ENCODE measurements at places on chromosomes 16 and 17.

- DNase-seq, result no peak
Measured at GRCh38 chr17:79826204-79826680, 13.0 kb downstream of the CBX4 start.

DNA sequence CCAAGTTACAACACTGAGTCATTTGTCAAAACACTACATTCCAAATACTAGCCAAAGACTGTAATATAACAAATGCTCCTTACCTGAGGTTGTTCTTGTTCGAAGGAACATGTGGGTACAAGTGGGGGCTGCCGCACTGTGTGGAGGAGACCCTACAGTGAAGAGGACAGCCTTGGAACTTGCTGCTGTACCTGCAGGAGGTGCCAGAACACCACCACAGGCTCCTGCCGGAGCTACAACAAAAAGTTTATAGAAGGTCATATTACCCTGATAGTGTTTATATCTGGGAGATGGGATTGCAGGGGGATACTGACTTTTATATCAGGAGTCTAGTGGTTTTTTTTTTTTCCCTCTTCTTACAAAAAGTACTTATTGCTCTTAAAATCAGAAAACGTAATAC is 37.8 kb upstream of the ALDH3A1 start:
- no peak for DNase-seq

GRCh38 chr16:86527366-86527765 is 17.0 kb downstream of the FOXF1 start:
- no peak for DNase-seq

DNA sequence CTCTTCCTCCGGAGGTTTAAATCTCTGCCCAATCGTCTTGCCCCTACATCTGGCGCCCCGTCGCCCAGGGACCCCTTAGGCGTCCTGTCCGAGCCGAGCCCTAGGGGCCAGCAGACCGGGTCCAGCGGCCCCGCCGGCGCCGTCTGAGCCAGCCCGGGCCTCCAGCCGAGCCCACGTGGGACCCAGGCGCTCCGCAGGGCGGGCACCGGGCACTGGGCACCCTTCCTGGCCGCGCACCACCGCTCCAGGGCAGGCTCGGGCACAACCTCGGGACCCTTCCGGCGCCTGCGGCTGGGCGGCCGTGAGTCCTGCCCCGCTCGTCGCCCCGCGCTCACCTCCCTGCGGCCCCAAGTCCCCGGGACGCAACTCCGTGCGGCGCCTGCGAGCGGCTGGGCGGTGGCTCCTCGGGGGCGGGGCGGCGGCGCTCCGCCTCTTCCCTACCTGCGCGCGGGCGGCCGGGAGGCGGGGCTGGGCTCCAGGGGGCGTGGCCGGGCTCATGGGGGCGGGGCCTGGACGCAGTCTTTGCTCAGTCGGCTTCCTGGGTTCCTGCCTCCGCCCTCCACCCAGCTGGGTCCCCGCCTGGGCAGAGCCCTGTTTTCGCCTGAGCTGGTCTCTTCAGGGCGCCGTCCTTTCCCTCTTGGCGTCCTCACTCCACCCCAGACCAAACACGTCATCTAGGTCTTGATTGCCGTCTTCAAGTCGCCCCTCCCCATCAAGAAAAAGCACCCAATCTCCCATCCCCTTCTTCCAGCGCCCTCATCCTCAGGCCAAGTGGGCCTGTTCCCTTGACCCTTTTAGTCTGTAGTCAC is at the start of gene RHBDF2:
TSS of gene RHBDF2 (minus strand) at position 406 of the 809 bp plus-strand sequence. CDS start 19,899 bp downstream, outside the sequence.
- DNase-seq, result peak; percentile 97

DNA sequence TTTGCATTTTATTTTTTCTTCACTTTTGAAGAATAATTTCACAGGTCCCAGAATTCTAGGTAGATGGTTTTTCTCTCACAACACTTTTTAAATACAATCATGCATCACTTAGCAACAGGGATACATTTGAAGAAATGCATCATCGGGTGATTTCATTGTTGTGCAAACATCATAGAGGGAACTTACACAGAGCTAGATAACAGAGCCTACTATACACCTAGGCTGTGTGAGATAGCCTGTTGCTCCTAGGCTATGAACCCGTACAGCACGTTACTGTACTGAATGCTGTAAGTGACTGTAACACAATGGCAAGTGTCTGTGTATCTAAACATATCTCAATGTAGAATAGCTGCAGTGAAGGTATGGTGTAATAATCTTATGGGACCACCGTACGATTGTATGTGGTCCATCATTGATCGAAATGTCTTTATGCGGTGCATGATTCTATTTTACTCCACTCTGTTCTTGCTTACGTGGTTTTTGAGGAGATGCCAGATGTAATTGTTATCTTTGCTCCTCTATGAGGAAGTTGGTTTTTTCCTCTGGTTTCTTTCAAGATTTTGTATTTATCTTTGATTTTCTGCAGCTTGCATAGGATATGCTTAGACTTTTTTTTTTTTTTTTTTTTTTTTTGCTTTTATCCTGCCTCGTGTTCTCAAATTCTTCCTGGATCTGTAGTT is 35.5 kb upstream of the TMEM92 start:
- DNase-seq, result no peak

DNA sequence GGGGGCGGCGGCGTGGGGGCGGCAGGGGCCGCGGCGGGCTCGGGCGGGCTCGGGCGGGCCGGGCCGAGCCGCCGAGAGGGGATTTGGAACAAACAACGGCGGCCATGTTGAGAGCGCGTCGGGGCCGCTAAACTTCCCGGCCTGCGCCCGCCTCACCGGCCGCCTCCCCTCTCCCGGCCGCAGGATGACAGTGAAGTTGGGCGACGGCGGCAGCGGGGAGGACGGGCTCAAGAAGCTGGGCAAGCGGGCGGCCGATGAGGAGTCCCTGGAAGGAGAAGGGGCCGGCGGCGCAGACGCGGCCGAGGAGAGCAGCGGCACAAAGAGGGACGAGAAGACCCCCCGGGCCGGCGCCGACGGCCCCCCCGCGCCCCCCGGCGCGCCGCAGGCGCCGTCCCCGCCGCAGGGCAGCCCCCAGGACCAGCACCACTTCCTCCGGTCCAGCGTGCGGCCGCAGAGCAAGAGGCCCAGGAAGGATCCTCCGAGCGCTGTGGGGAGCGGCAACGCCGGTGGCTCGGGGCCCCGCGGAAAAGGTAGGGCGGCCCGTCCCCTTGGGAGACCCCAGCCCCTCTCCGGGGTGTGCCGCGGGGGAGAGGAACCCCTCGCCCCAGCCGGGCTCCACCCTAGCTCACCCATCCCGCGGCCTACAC is 2.4 kb downstream of the CRAMP1 start:
- no peak for DNase-seq

DNA sequence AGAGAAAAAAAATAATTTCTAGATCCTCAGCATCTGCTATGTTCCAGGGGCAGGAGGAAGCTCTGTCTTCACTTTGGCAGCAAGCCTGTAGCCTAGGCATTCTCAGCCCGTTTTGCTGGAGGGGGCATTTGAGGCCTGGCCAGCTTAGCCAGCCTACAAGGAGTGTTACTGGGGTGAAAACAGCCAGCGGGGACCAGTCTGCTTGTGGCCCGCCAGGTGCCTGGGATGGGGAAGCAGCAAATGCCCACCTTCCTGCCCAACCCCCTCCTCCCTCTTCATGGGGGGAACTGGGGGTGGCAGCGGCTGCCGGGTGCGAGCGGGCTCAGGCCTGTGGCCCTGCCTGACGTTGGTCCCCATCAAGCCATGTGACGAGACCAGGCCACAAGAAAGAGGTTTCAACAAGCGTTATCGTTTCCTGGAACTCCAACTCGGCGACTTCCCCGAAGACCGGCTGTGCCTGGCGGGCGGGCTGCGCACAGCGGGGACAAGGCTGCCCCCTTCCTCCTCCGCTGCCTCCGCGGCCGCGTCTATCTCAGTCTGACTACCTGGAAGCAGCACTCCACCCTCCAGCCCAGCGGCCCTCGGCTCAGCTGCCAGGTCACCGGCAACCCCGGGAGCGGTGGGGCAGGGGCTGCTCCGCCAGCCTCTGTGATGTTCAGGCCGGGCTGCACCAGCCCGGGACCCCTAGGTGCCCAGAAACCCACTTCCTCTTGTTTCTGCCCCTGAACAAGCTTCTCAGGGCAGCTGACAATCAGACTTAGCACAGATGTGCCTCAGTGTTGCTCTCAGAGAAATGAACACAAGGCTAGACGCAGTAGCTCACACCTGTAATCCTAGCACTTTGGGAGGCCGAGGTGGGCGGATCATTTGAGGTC is 22.9 kb downstream of the SOCS1 start:
- peak; percentile 51 for DNase-seq

DNA sequence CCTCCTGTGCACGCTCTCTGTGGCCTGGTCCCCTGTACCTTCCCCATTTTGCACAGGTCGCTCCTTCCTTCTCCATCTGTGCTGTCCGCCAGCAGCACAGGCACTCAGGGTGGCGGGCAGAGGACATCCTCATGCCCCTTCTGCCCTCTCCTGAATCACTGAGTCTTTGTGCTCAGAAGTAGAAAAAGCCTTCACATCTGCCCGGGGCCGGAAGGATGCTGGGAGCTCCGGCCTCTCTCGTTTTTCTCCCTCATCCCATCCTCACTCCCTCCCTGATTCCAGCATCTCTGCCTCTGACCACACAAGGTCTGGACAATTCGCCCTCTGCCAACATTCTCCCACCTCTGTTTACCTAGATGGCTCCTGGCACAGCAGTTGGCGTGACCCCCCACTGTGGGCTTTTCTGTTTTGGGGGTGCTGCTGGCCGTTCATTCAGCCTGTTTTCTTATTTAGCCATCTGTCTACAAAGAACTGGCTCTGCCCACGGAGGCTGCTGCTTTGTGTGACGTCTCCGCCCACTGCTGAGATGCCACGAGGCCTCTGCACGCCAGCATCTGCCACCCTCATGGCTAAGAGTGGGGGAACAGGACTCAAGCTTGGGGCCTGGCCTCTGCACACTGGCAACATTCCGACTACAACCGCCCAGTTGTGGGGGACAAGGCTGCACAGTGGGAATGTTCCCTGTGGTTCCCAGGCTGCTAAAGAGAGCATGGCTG is 36.7 kb downstream of the SEC14L5 start:
- DNase-seq, result no peak

DNA sequence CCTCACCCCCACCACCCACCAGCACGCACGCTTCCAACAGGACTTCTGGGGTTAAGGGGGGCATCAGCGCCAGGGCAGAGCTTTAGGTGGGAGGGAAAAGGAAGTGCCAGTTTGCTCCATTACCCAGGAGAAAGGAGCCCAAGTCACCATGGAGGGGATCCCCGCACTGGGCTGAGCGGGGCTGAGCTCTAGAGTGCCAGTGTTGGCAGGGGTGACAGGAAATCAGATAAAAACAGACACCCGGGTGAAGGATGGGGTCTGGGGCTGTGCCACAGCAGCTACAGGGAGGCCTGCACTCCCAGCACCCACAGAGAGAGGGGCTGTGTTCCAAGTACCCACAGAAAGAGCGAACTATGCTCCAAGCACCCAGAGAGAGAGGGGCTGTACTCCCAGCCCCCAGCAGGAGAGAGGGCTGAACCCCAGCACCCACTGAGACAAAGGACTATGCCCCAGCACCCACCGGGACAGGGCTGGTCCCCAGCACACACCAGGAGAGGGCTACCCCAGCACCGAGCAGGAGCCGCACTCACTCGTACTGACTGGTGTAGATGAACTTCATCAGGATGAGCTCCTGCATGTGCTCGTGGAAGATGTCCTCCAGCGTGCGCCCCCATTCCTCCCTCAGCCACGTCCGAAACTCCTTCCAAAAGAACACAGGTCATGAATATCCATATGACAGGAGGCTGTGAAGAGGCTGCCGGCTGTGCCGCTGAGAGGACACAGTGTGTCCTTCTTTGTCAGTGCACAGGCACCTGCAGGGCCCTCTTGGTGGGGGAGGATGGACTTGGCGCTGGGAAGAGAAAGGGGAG is 18.6 kb upstream of the C16orf95 start:
- DNase-seq, result no peak

GRCh38 chr17:1123921-1124715 is 55.7 kb downstream of the ABR start:
- no peak for DNase-seq

DNA sequence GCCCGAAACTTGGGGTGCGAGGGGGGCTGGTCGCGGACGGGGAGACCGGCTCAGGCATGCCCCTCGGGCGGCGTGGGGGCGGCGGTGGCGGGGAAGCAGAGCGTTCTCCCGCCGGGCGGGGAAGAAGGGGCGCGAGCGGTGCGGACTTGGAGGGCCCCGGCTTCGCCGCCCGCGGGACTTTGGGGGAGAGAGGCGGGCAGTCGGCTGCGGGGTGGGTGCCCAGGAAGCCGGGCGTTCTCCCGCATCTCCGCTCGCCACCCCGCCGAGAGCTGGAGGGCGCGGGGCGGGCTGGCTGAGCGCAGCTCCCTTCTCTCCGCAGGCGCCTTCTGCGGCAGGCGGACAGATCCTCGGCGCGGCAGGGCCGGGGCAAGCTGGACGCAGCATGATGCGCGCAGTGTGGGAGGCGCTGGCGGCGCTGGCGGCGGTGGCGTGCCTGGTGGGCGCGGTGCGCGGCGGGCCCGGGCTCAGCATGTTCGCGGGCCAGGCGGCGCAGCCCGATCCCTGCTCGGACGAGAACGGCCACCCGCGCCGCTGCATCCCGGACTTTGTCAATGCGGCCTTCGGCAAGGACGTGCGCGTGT is 772 bp downstream of the NTN1 start:
- DNase-seq, result no peak

DNA sequence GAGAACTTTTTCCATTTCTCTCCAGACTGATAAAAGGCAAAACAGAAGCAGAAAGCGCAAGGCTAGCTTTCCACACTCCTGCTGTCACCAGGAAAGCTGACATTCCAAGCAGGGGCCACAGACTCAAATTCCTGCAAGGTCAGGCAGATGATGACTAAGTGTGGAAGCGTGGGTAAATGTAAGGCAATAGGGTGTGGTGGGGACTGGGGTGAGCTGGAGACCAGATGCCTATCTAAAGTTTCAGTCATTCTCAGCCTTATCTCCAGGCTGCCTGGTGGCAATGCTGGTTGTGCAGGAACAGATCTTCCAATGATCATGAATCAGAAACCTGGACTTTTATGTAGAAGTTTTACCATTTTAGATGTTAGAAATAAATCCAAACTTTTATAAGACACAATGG is 224.1 kb downstream of the GSG1L start:
- DNase-seq, result no peak

GRCh38 chr16:6081320-6081976 is 983.9 kb upstream of the EEF2KMT start:
- no peak for DNase-seq

DNA sequence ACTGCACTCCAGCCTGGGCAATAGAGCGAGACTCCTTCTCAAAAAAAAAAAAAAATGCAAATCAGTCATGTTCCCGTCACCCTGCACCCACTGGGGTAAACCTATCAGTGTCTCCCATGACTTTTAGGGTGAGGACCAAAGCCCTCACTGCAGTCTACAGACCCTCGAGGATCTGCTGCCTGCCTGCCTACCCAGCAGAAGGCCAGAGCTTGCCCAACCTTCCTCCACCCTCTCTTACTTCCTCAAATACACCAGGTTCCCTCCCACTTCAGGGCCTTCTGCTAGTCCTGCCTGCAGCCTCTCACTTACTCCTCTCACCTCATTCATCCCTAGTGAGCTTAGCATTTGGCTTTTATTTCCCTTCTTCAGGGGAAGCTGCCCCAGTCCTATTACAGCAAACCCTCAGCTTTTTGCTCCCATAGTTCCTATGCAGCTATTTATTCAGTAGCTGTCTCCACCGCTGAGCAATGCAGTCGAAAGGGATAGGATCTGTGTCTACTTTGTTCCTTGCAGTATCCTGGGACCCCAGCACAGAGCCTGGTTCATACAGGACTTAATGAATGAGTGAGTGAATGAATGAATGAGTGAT is 17.8 kb upstream of the TOB1 start:
- no peak for DNase-seq

- DNase-seq, result no peak
Measured at GRCh38 chr17:46978489-46979146, 435 bp downstream of the RPRML start.

- DNase-seq, result no peak
Measured at GRCh38 chr16:750485-750884, 9.7 kb upstream of the CIAO3 start.

GRCh38 chr17:77126519-77126918 is 14.2 kb upstream of the SEC14L1 start:
- no peak for DNase-seq

GRCh38 chr17:79064026-79064425 is 10.6 kb upstream of the ENGASE start:
- no peak for DNase-seq

Data from stimulated activated CD4-positive, alpha-beta T cell treated with anti-CD3 and anti-CD28 coated beads, TNF-alpha, amount 100 ng/mL, for 1 hour (primary cell).